GM20000 (cell line): ENCODE measurements at places on chromosomes 16 and 17.

DNA sequence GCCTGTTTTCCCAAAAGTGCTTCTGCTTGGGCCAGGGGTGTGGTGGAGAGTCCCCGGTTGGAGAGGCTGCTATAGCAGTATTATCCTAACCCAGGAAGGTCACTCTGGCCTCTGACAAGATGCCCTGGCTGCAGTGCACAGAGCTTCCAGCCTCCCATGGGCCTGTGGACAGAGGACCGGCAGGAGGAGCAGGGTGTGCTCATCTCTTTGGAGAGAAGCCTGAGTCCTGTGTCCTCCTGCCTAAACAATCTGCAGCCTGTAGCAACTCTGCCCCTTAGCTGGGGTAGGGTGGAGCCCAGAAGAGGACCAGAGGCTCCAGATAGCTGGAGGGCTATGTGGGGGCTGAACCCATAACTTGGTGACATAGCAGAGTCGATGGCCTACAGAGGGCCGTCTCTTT is 78.0 kb downstream of the MPRIP start:
- no peak for DNase-seq

GRCh38 chr17:4588898-4589625 is 4.7 kb downstream of the SMTNL2 start:
- DNase-seq, result no peak

GRCh38 chr16:840561-841454 is 40.3 kb upstream of the GNG13 start:
- no peak for DNase-seq

GRCh38 chr16:50263940-50264929 is 2.1 kb upstream of the ADCY7 start:
- no peak for DNase-seq

DNA sequence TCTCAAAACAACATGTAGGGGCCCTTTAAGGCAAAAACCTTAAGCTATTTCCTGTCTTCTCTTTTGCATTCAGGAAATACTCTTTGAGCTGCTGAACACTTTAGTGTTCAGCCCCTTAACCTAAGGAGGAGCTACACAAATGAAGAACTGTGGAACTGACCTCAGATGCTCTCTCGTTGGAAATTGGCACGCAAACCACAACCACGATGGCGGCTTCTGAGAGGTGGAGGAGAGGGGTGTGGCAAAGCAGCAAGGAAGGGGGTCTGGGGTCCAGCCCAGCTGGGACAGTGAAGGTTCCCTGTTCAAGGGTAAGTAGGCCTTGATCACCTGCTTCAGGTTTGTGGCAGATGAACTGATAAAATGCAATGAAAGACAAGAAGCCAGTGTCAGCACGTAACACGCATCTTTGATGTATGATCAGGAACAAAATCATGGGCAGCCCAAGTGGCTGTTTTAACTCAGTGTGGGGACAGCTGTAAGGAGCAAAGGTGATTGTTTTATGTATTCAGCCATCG is 291.6 kb upstream of the TNRC6C start:
- DNase-seq, result peak; percentile 42

DNA sequence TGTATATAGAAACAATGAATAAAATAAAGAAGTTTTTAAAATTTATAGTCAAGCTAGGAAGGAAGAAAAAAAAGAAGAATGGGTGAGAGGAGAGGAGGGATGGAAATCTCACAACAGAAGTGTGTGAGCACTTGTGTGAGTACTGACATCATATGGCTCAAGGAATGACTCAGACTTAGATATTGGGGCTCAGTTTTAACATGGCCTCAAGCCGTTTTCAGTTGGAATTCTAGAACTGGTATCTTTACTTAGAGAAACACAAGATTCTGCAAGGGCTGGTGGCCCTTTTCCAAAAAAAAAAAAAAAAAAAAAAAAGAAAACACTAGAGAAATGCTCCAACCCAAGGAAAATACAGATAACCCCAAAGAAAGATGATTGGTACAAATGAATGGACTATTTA is 55.1 kb downstream of the STXBP4 start:
- no peak for DNase-seq

DNA sequence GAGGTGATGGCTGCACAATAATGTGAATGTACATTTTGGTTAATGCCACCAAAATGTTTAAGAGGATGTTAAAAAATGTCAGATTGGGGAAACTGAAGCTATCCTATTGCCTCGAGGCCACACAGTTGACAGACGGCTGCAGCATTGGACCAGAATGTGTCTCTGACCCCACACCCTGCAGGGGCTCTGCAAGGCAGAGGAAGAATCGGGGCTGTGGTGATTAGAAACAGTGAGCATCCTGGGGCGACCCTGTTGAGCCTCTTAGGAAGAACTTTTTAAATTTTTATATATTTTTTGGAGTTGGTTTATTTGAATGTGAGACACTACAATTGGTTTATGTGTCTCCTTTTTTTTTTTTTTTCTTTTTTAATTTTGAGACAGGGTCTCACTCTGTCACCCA is 15.0 kb upstream of the ADORA2B start:
- DNase-seq, result no peak
